ENCODE measurements at places on chromosomes 1 and 21.
A peak's percentile ranks its signal among the peaks of the same experiment; 100 is the strongest.

- no peak for DNase-seq
Observed at GRCh38 chr1:166884040-166884642, 8.1 kb upstream of the TADA1 start.

GRCh38 chr1:18408656-18409370 lies 71.9 kb upstream of the KLHDC7A start:
- DNase-seq: no peak

DNA sequence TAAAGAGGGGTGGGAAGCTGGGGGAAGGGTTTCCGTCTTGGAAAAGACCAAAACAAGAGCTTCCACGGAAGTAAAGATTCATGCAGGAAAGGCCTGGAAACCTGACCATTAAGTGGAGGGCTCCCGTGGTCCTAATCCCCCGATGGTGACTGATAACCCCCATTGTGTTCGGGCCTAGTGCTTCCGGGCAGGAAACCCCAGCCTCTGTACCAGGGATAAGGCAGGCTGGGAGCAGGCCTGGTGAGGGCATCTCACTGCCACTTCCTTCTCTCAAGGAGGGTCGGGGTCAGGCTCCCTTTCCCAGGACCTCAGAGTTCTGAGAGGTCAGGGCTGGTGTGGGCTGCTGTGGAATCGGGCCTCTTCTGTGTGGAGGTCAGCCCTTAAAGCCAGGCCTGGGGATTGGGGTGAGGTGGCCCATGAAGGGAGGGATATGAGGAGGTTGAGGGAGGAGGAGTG lies 136.9 kb downstream of the CDC7 start:
- no peak for DNase-seq

GRCh38 chr1:152817309-152817708 lies 5.5 kb downstream of the LCE1B start:
- no peak for DNase-seq

GRCh38 chr21:28489162-28489561 lies 503.5 kb downstream of the LTN1 start:
- DNase-seq: no peak

- no peak for DNase-seq
Observed at GRCh38 chr1:82517586-82517985, 716.9 kb downstream of the ADGRL2 start.

DNA sequence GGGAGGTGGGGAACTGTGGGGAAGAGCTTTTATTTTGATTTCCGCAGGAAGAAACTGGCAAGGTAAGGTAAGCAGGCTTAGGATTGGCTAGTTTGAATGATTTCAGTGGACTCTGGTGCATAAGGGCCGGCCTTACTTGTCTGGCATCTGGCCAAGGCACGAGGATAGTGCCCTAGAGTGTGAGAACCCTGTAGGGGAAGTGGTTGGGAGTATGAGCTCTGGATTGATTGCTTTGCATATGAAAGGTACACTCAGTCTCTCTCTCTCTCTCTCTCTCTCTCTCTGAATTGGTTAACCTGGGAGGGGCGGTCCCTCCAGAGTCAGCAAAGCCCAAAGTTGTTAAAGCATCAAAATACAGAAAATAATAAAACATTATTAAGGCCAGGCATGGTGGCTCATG lies 463.0 kb downstream of the SIPA1L2 start:
- no peak for DNase-seq

GRCh38 chr1:204931768-204932572 lies 61.3 kb downstream of the NFASC start:
- no peak for DNase-seq

GRCh38 chr1:168469690-168470089 lies 74.1 kb downstream of the XCL2 start:
- no peak for DNase-seq

DNA sequence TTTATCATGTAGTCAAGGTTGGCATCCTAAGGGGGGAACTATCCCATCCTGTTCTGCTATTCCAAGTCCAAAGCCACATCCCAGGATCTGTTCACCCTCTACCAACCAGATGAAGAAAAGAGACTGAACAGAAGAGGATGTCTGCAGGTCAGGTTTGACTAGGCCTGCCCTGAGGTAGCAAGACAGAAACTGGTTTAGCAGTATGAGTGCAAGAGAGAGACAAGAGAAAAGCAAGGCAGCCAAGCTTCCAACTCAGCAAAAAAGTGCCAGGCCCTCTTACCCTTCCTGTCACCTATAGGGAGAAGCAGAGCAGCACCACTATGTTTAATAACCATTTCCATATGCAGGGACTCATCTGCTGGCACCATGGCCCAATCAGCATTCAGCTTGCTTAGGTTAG lies 320.8 kb upstream of the DUSP10 start:
- DNase-seq: no peak

DNA sequence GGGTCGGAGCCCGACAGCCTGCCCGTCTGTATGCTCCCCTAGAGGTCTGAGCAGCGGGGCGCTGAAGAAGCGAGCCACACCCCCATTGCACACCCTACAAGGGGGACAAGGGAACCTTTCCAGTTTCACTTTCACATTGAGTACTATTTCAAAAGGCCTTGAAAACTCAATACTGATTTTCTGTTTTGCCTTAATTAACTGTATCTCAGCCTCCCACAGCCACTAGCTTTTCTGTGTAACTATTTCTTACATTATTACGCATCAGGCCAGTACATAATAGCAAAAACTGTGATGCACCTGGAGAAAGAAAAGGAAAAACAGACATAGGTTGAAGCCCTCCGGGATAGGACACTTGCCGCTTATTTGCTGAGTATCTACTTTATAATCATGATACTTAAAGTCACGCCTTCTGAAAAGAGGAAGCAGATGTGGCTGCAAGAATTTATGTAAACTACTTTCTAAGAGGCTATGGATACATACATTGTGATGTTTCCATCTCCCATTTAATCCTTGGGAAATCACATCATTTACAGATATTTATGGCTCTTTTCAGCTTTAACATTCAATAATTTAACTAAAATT lies 1719.5 kb downstream of the MRPL39 start:
- DNase-seq: no peak

GRCh38 chr1:47725511-47725991 lies 271.6 kb downstream of the TRABD2B start:
- no peak for DNase-seq

DNA sequence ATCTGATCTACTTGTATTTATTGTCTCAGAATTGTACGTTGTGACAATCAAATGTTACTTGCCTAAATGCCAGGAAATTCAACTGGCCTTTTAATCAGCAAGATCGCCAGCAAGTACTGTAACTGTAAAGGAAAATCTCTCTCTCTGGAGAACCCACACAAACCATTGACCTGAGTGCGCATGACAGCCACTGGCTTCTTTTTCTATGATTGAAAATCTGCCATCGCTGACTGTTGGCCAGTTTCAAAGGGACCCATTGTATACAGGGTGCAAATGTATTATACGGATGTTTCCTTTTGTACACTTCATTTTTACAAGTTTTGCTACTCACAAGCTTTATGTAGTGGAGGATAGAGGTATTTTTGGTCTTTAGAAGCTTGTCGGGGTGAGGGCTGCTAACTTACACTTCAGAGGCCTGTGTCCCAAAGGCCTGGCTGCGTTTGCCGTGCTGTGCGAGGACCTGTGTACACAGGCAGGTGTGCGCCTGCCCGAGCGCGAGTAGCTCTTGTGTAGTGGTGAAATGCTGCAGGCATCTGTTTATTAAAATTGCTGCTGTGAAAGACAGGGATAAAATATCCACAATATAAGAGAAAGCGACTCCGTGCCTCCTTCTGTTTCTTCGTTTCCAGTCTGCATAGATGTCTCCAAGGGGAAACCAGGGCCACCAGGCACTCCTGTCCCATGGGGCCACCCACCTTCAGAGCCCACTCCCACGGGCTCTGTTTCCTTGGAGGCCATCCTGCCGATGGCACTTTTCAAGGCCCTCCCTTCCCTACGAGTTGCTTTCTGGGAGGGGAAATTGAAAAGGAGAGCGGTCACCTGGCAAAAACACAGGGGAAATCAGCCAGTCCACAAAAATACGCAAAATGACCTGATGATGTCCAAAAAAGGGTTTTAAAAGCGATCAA lies 25.3 kb upstream of the TRAPPC10 start:
- no peak for DNase-seq

GRCh38 chr1:117660271-117660965 lies 54.6 kb downstream of the TENT5C start:
- DNase-seq: no peak

DNA sequence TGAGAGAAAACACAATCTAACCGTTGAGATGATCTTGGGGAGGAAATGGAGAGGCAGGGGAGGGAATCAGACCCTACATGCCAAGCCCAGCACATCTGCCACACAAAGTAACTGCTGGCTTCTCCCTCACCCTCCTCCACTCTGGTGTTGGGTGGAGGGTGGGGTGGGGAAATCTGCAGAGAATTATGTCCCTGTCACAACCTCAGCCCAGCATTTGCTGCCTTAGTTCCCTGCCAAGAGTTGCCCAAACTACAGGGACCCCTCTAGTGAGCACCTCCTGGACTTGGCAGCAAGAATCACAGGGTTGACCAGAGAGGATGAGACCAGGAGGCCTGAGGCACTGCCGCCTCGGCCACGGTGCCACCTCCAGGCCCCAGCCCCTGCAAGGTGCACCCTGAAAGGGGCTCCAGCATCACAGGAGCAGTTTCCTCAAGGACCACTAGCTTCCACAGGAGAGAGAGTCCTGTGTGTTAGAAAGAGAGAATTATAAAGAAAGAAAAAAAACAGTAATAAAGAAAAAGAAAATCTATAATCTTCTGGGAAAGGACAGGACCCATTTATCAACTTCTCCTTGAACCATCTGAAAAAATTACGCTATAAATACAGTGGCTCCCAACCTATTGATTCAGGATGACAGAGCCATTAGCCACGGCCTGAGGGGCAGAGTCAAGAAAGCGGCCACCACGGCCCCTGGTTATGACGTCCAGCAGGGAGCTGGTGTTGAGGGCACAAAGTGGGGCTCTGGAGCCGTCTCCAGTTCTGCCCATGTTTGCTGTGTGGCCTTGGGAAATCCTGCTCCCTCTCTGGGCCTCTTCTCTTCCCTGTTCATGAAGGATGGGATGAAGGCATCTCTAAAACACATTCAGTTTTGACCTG lies 451.7 kb downstream of the MATN1 start:
- DNase-seq: no peak

DNA sequence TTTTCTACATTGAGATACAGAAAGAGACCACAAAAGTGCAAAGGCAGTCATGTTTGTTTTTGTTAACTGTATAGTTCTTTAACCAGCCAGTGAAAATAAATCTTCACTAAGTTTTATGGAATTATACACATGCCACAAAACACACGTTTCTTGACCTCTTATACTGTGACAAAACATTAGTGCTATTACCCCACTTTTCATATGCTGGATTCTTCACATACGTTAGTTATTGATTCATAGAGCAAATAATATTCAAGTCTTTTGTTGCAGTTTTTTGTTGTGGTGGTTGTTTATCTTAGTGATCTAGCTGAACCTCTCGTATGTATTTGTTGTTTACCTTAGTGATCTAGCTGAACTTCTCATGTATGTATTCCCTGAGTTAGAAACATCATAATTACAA lies 28.0 kb downstream of the LYPLAL1 start:
- no peak for DNase-seq

- no peak for DNase-seq
Observed at GRCh38 chr1:156458181-156458503, 42.4 kb downstream of the MEF2D start.

DNA sequence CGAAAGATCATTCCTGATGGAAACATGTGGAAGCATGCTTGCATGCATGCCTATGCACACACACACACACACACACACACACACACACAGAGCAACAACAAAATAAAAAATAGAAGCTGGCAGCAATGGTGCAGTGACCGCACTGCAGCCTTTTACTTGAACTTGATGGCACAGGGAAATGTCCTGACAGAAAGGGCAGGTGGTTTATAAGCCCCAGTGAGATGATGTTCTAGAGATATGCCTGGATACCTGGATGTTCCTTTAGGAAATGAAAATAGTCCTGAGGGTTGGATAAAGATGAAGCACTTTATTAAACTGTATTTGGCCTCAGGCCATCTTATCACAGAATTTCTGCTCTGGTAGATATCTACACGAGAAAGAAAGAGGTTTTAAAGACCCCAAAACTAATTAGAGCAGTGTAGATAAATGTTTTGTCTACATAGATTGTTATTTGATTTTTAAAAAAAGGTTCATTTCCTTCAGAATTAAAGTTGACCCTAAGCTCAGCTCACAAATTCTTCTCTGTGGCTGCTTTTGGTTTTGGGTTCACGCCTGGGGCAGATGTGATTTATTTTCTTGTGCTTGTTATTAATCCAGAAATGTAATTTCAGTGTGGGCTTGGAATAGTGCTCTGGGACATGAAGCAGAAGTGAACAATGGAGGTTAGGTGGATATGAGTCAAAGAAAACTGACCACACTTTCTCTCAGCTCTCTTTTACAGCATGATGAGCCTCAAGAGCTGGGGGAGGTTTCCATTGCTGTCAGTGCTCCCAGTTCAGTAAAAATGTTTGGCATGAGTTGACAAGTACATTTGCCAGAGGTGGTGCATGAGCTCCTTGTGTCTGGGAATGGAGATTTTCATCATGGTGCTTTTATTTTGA lies 22.9 kb downstream of the ADAM30 start:
- DNase-seq: peak; percentile 67

DNA sequence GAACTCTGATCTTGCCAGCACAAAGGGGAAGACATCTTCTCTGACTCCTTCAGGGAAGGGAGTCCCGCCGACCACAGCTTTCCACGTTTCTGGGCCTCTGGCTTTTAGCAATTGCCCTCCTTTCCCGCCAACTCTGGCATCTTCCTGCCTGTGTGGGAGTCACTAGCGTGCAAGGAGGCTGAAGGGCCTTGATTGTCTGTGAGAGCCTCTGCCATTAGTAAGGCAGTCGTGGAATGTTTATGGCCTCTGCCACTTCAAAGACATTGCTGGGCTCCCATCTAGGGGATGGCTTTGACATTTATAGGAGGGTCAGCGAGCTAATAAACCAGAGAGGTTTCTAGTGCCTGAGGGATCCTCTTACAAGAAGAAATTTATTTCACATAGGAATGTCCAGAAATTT lies 14.3 kb upstream of the PROK1 start:
- DNase-seq: no peak

DNA sequence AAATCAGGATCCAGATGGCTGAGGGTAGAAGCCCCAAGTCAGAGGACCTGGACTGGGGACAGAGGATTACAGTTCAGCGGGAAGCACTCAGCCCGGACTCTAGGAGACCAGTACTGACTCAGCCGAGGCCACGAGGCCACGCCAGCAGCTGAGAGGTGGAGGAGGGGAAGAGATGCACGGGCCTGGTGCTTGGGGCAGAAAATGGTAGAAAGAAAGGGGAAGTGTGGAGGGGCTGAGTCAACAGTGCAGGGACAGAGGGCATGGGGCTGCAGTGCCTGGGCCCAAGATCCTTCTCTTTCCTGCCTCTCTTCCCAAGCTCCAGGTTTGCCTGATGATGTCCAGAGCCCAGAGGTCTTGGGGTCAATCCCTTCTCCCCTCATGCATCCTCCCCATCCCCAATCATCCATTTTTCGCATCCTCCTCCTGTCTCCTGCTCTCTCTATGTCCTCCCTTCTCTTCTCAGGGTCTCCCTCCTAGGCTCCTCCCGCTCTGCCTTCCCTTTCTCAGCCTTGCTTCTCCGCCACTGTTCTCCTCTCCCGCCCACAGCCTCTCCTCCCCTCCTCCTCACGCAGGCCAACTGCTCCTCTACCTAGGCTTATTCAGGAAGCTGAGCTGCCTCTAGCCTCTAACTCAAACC lies 7.7 kb downstream of the ARHGEF2 start:
- no peak for DNase-seq

- no peak for DNase-seq
Observed at GRCh38 chr1:110085671-110086070, 15.2 kb upstream of the ALX3 start.

GRCh38 chr21:16004086-16004485 lies 274.3 kb downstream of the USP25 start:
- DNase-seq: no peak
